ENCODE measurements at places on chromosomes 11 and 22. TPM values are rescaled to one million over a fixed set of nuclear protein-coding genes. Genes with fewer than 3 reads are reported as not detected.

Gene EFCAB6
- total RNA-seq, result 0.46 TPM

Gene SAA4
- not detected for total RNA-seq

Gene MN1
- total RNA-seq, result not detected

GRCh38 chr11:36702330-36703054 lies 104.5 kb upstream of the RAG2 start:
- H3K4me3 ChIP-seq, result no peak overlapping the region
- H3K27ac ChIP-seq, result no peak overlapping the region
- H3K36me3 ChIP-seq, result no peaks in the 10 kb centered on the region
- H3K4me1 ChIP-seq, result no peaks in the 10 kb centered on the region

- H3K36me3 ChIP-seq, result no peaks in the 10 kb centered on the region
- H3K27me3 ChIP-seq, result peaks cover 8% of the 10 kb centered on the region
- DNase-seq, result no peak
- H3K27ac ChIP-seq, result no peak overlapping the region
- no peaks in the 10 kb centered on the region for H3K4me1 ChIP-seq
These were observed 18.4 kb upstream of the LRRC55 start for GRCh38 chr11:57163160-57163868.

- no peaks in the 10 kb centered on the region for H3K27me3 ChIP-seq
- no peak overlapping the region for H3K4me3 ChIP-seq
- no peak for DNase-seq
- H3K4me1 ChIP-seq, result no peaks in the 10 kb centered on the region
These were observed 13.5 kb upstream of the ADORA2A start for GRCh38 chr22:24413736-24414385.

GRCh38 chr11:111059726-111060125 lies 185.8 kb upstream of the POU2AF2 start:
- no peaks in the 10 kb centered on the region for H3K4me1 ChIP-seq
- H3K27ac ChIP-seq, result no peak overlapping the region
- no peaks in the 10 kb centered on the region for H3K36me3 ChIP-seq
- DNase-seq, result no peak
- no peak overlapping the region for H3K4me3 ChIP-seq
